GM23338 (cell line): ENCODE measurements at places on chromosomes 1 and 21. TPM values are rescaled to one million over a fixed set of nuclear protein-coding genes. Genes with fewer than 3 reads are reported as not detected.

DNA sequence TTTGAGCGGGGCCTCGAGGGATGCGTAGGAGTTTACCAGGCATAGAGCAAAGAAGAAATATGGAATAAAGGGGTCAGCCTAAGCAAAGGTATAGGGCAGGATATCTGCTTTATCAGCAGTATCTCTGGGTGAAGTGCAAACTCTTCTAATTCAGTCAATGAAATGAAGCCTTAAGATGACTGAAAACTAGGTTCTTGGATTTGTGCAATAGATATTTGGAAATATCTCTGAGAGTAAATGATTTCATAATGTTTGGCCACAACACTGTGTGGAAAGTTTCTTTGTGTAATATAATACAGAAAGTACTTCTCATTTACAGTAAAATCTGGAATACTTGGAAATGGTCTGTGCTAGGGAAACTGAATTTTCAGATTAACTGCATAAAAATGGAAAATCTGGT lies 26.1 kb downstream of the KCNJ15 start:
- no peak overlapping the region for H3K4me3 ChIP-seq
- H3K27me3 ChIP-seq: no peaks in the 10 kb centered on the region
- no peak overlapping the region for H3K27ac ChIP-seq
- no peaks in the 10 kb centered on the region for H3K36me3 ChIP-seq
- no peak for DNase-seq

DNA sequence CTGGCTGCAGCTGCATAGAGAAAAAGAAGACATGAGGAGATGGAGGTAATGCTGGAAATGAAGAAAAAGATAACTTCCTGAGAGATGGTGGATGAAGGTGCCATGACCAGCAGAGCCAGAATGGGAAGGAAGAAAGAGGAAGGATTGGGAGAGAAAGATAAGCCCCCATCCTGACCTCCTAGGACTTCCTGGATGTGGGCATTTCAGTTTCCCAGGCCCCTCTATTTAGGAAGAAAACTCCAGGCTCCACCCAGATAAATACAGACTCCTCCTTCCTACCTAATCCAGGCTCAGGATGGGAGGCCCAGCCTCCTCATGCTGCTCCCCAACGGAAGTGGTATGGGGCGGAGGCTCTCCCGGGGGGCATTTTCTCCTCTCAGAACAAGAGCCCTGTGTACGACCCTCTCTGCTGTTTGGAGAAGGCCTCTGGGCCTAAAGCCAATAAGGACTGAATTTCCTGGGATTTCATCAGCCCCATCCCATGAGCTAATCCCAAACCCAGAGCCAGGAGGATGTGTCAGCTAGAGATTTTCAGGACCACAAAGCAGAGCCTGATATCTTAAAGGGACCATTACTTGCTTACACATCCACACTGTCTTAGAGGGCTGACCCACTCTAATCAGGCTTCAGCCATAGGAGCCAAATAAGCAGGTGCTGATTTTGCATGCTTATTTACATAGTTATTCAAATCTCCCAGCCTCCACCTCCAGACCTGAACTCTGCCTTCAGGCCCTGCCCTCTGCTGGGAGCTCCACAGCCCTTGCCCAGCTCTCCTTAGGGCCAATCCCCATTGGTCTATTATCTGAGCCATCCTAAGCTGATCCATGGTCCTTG lies 5.1 kb upstream of the ARHGEF2 start:
- no peaks in the 10 kb centered on the region for H3K36me3 ChIP-seq
- H3K27me3 ChIP-seq: no peaks in the 10 kb centered on the region
- DNase-seq: peak; percentile 74
- peak overlapping the region; percentile 33; the same call in 1 of the 2 replicates for H3K4me3 ChIP-seq
- peak overlapping the region; percentile 69 for H3K27ac ChIP-seq

Gene RCAN3
- 11.2 and 13.7 TPM in 2 replicates for total RNA-seq

- H3K4me1 ChIP-seq: no peaks in the 10 kb centered on the region
- DNase-seq: no peak
- H3K36me3 ChIP-seq: no peaks in the 10 kb centered on the region
- no peak overlapping the region for H3K4me3 ChIP-seq
- H3K27me3 ChIP-seq: no peaks in the 10 kb centered on the region
- H3K27ac ChIP-seq: no peak overlapping the region
Measured at GRCh38 chr1:245091171-245091621, 63.6 kb upstream of the KIF26B start.

DNA sequence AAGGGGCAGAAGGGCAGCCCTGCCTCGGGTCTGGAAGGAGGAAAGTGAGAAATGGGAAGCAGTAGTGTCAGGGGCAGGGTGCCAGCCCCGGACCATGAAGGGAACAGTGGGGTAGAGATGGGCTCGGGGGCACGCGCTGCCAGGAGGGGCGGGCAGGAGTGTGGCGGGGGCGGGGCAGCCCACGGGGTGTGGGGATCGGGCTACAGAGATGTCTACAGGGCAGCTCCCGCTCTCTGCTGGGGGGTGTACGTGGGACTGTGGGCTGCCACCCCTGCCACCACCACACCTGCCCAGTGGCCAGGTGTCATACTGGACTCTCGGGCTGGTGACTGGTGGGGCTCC lies 7.4 kb downstream of the ARHGEF16 start:
- no peak for DNase-seq
- no peak overlapping the region for H3K27ac ChIP-seq
- H3K4me3 ChIP-seq: no peak overlapping the region
- no peaks in the 10 kb centered on the region for H3K27me3 ChIP-seq
- no peaks in the 10 kb centered on the region for H3K36me3 ChIP-seq

GRCh38 chr1:40268211-40268610 lies 10.2 kb downstream of the ZMPSTE24 start:
- DNase-seq: no peak
- peaks cover 42% of the 10 kb centered on the region for H3K36me3 ChIP-seq
- H3K27me3 ChIP-seq: no peaks in the 10 kb centered on the region
- H3K27ac ChIP-seq: no peak overlapping the region
- no peaks in the 10 kb centered on the region for H3K4me1 ChIP-seq
- H3K4me3 ChIP-seq: no peak overlapping the region

DNA sequence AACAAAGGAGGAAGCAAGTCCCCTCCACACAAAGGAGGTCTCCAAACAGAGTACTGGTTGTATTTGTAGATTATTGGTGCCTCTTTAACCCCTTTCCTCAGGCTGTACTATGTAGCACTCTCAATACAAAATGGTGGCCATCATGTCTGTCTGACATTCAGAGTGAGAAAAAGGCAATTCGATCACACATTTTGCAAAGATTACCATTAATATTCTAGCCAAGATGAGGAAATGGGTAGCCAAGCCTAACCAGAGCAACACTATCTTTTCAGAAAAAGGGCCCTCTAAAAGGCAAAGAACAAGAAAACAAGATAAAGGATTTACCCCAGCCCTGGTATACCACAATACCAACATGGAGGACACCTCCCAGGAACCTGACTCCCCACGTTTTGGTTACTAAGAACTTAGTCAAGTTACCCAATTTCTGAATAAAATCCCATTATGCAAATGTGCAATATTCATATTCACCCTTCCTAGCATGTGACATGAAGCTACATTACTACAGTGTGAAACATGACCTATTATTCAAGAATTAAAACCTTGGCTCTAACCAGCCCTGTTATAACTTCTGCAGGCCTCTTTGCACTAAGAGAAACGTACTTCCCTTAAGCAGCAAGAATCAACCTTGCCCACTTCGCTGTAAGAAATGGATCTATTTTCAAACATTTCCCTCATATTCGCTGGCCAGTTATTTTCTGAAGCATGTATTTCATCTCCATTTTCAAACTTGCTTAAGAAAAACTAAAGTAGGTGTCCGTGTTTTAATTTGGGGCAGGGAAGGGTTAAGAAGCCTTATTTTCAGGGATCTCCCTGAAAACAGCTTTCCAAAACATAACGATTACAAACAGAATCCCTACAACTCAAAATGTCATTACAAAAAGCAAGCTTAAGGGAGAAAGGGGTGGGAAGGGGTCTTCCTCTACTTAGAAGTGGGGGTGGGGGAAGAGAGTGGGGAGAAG lies 2.1 kb downstream of the KDM5B start:
- no peaks in the 10 kb centered on the region for H3K36me3 ChIP-seq
- H3K27me3 ChIP-seq: peaks cover 11% of the 10 kb centered on the region
- H3K4me3 ChIP-seq: peak overlapping the region; percentile 66
- H3K4me1 ChIP-seq: peaks cover 53% of the 10 kb centered on the region
- DNase-seq: no peak

Gene PCP4L1
- total RNA-seq: 1.4 and 3.8 TPM in 2 replicates

Gene PTTG1IP
- total RNA-seq: 168 and 172 TPM in 2 replicates

DNA sequence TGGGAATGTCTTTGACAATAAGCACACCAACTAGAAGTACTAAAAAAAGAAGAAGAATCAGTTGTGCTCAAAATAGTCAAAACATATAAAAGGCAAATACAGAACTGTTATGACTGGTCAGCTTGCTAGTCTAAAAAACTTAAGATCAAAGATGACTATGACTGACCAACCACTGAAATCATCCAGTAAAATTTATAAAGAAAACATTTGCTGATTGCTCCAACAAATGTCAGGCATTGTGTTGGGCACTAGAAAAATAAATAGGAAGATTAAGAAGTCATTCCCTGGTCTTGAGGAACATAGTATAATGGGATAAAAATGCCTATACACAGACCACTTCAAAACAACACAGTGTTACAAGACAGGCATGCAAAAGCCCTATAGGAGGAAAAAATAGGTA lies 9.3 kb upstream of the ANGPTL3 start:
- peaks cover 16% of the 10 kb centered on the region for H3K4me1 ChIP-seq
- no peak for DNase-seq
- H3K4me3 ChIP-seq: no peak overlapping the region
- no peak overlapping the region for H3K27ac ChIP-seq

GRCh38 chr21:16264319-16264718 lies 534.5 kb downstream of the USP25 start:
- H3K4me1 ChIP-seq: no peaks in the 10 kb centered on the region
- no peak for DNase-seq
- no peak overlapping the region for H3K4me3 ChIP-seq
- no peaks in the 10 kb centered on the region for H3K27me3 ChIP-seq

DNA sequence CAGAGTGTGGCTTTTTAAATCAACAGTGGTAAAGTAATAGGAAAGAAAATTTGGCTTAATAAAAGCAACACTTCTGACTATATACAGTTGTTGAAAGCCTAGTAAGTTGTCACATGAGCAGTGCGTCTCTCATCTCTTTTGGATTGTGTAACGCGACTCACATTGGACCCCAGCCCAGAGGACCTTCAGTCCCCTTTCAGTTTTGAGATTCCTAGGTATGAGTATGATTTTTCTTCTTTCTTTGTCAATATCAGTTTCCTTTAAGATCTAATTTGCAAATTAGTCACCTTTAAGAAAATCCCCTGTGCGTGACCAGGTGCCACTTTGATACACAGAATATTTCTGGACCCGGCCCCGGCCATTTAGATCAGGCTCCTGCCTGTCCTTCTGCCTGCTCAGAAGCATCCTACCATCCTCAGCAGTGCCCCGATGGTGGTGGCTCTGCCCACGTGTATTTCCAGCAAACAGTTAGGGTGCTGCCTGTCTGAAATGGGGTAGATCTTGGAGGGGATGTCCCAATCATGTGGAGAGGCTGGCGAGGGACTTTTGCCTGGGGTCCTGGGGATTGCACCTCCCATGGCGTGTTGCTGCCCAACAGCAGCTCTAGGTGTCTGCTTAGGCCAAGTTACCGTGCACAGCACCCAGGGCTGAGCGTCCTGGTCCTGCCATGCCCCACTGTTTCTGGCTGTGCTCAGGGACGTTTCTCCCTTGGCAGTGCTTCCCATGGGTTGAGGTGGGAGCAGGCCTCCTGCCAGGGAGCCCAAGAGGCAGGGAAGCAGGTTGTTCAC lies 21.1 kb downstream of the SNAP47 start:
- no peak overlapping the region for H3K27ac ChIP-seq
- no peaks in the 10 kb centered on the region for H3K27me3 ChIP-seq
- peaks cover 5% of the 10 kb centered on the region; the same call in 1 of the 2 replicates for H3K36me3 ChIP-seq
- no peaks in the 10 kb centered on the region for H3K4me1 ChIP-seq

GRCh38 chr1:101314244-101314643 lies 77.4 kb downstream of the S1PR1 start:
- H3K36me3 ChIP-seq: no peaks in the 10 kb centered on the region
- peaks cover 10% of the 10 kb centered on the region for H3K4me1 ChIP-seq
- no peaks in the 10 kb centered on the region for H3K27me3 ChIP-seq

Gene ZNF683
- total RNA-seq: not detected in 2 replicates

DNA sequence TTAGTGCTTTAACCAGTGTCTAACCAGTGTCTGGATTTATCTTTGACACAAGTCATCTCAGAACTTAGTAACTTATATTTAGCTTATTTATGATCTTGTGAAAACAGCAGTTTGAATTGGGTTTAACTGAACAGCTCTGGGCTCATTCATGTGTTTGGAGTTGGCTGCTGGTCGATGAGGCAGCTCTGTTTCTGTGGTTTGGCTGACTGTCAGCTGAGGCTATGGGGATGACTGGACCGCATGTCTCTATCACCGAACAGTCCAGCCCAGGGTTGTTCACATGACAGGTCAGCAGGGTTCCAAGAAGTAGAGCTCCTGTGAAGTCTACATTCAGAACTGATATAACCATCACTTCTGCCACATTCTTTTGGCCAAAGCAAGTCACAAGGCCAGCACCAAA lies 29.1 kb upstream of the C21orf91 start:
- no peak overlapping the region for H3K4me3 ChIP-seq
- no peaks in the 10 kb centered on the region for H3K27me3 ChIP-seq
- H3K4me1 ChIP-seq: no peaks in the 10 kb centered on the region
- no peak for DNase-seq
- no peaks in the 10 kb centered on the region for H3K36me3 ChIP-seq

GRCh38 chr21:14491269-14491681 lies 54.8 kb downstream of the SAMSN1 start:
- no peaks in the 10 kb centered on the region for H3K4me1 ChIP-seq
- H3K36me3 ChIP-seq: no peaks in the 10 kb centered on the region
- H3K27ac ChIP-seq: no peak overlapping the region

Gene IRF6
- 9.3 and 11.7 TPM in 2 replicates for total RNA-seq

GRCh38 chr1:222996310-222996975 lies 146.6 kb downstream of the TLR5 start:
- H3K4me3 ChIP-seq: no peak overlapping the region
- peaks cover 27% of the 10 kb centered on the region for H3K4me1 ChIP-seq
- DNase-seq: no peak
- H3K27ac ChIP-seq: no peak overlapping the region
- peaks cover 6% of the 10 kb centered on the region; the same call in 1 of the 2 replicates for H3K27me3 ChIP-seq

DNA sequence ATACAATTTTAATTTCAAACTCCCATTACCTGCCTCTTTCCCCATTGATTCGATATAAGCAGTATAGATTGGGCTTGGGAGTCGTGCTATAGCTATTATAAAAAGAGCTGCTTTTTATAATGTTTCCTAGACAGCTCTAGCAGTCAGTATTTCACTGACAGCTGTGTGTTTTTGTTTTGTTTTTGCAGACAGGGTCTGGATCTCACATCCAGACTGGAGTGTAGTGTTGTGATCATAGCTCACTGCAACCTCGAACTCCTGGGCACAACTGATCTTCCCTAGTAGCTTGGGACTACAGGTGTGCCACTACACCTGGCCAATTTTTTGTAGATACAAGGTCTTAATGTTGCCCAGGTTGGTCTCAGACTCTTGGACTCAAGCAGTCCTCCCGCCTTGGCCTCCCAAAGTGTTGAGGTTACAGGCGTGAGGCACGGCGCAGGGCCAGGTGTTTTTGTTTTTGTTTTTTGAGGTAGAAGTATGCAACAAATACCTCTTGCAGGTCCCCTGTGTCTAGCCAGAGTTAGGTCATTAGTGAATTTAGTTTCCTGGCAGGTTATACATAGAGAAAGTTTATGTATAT lies 1.7 kb downstream of the NASP start:
- peak overlapping the region; percentile 89 for H3K4me3 ChIP-seq
- H3K4me1 ChIP-seq: peaks cover 24% of the 10 kb centered on the region
- no peaks in the 10 kb centered on the region for H3K27me3 ChIP-seq
- no peak for DNase-seq

GRCh38 chr1:243496806-243497205 lies 241.0 kb downstream of the SDCCAG8 start:
- H3K27ac ChIP-seq: no peak overlapping the region
- H3K4me3 ChIP-seq: no peak overlapping the region
- peaks cover 28% of the 10 kb centered on the region for H3K4me1 ChIP-seq
- DNase-seq: no peak

Gene S100A9
- total RNA-seq: not detected in 2 replicates
